H4 (cell line): ENCODE measurements at places on chromosomes 3 and 15.

GRCh38 chr15:44058126-44058525 lies 136.9 kb downstream of the FRMD5 start:
- DNase-seq, result peak; percentile 71

GRCh38 chr3:52270252-52270754 lies 8.1 kb downstream of the WDR82 start:
- DNase-seq, result no peak

DNA sequence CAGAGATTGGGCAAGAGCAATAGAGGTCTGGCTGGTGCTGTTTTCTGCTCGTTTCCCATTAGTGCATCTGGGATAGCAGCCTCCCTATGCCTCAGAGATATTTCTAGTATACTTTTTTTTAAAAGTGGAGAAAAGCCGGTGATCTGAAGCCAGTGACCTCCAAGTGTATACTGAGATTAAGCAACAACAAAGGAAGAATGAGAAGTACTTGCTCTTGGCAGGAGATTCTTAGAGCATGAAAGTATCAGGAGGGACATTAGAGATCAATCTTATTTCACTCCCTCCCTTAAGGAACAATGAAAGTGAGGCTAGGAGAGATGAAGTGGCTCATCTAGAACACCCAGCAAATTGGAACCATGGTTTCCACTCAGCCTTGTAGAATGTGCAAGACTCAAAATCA lies 423.3 kb downstream of the SOX2 start:
- no peak for DNase-seq

GRCh38 chr15:40578892-40579291 lies 9.8 kb downstream of the RPUSD2 start:
- DNase-seq, result no peak

- no peak for DNase-seq
Observed at GRCh38 chr15:22893881-22894280, 55.4 kb downstream of the NIPA2 start.

GRCh38 chr3:40490916-40491315 lies 14.0 kb downstream of the ZNF619 start:
- DNase-seq, result no peak

GRCh38 chr15:79027532-79028410 lies 62.8 kb downstream of the RASGRF1 start:
- no peak for DNase-seq

DNA sequence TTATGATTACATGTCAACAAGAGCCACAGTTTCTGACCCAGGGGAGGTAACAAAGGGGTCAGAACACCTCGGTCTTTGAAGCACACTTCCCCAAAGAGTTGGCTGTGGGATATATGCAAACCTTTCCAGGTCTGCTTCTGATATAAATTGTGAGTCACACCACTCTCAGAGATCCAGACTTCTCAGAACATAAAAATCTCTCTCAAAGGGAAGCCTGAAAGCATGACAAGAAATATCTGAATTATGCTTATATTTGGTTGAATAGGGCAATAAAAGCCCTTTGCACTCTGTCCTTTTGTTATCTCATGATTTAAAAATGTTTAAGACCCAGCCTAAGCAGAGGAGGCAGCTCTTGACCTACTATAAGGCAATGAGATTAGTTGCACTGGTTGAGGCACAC lies 56.8 kb downstream of the MYH15 start:
- no peak for DNase-seq

GRCh38 chr15:25182736-25183445 lies 228.1 kb downstream of the SNRPN start:
- DNase-seq, result no peak

DNA sequence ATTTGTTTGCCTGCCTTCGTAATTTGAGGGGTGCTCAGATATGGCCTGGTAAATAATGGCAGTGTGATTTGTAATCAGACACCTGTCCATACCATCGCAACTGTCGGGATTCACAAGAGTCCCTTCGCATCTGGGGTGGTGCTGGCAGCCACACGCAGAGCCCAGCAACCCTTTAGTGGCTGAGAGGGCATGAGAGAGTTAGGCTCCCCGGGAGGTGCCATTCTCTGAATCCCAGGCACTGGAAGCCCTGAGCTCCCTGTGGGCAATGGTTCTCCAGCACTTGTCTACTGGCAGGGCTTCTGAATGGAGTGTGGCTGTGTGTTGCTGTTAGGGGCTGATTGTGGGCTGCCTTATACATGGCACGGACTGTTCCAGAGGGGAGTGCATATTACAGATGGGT lies 230.1 kb downstream of the EBLN2 start:
- DNase-seq, result no peak

DNA sequence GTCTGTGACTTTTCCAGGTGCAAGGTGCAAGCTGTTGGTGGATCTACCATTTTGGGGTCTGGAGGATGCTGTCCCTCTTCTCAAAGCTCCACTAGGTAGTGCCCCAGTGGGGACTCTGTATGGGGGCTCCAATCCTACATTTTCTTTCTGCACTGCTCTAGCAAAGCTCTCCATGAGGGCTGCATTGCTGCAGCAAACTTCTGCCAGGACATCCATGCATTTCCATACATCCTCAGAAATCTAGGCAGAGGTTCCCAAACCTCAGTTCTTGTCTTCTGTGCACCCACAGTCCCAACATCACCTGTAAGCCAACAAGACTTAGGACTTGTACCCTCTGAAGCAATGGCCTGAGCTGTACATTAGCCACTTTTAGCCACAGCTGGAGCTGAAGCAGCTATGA lies 694.5 kb upstream of the BCHE start:
- DNase-seq, result no peak

- no peak for DNase-seq
Observed at GRCh38 chr15:22979238-22980188, 655 bp downstream of the CYFIP1 start.

- no peak for DNase-seq
Observed at GRCh38 chr3:179163503-179163902, 15.3 kb downstream of the PIK3CA start.

DNA sequence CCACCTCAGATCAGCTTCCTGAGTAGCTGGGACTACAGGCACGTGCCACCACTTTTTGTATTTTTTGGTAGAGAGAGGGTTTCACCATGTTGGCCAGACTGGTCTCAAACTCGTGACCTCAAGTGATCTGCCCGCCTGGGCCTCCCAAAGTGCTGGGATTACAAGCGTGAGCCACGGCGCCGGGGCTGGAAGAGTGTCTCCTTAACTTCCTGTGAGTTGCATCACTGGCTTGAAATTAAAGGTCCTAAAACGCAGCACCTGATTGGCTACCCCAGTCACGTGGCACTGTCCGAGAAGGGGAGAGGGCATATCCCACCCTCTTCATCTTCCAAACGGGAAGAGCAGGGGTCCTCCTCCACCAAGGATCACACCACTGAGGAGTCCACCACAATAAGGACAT lies 5.5 kb upstream of the FAM174B start:
- DNase-seq, result no peak

DNA sequence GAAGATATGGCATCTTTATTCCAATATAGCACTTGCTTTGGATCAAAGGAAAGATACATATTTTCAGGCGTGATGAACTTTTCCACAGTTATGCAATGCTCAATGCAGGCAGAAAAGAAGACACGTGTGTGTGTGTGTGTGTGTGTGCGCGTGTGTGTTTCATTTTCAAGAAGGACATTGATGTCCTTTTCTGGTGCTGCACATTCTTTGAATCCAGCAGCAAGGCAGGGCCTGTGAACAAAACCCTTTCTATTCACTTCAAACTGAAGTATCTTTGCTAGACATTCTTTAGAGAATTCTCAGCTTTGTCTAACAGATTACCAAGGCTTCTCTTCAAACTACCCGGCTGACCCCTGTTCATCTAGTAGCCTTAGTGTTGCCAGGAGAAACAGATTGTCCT lies 124.6 kb downstream of the CD47 start:
- DNase-seq, result no peak

DNA sequence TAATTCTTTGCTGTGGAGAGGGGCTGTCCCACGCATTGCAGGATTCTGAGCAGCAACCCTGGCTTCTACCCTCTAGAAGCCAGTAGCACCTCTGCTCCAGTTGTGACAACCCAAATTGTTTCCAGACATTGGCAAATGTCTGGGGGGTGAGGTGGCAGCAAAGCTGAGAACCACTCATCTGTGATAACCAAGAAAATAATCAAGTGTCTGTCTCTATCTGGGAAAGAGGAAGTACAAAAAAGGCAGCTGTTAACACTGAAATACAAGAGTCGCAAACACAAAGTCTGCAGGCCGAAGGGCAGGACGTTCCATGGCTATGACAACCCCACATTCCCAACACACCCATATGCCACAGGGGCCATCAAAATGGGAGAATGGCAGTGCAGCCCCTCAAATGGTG lies 42.2 kb upstream of the GNB5 start:
- no peak for DNase-seq

DNA sequence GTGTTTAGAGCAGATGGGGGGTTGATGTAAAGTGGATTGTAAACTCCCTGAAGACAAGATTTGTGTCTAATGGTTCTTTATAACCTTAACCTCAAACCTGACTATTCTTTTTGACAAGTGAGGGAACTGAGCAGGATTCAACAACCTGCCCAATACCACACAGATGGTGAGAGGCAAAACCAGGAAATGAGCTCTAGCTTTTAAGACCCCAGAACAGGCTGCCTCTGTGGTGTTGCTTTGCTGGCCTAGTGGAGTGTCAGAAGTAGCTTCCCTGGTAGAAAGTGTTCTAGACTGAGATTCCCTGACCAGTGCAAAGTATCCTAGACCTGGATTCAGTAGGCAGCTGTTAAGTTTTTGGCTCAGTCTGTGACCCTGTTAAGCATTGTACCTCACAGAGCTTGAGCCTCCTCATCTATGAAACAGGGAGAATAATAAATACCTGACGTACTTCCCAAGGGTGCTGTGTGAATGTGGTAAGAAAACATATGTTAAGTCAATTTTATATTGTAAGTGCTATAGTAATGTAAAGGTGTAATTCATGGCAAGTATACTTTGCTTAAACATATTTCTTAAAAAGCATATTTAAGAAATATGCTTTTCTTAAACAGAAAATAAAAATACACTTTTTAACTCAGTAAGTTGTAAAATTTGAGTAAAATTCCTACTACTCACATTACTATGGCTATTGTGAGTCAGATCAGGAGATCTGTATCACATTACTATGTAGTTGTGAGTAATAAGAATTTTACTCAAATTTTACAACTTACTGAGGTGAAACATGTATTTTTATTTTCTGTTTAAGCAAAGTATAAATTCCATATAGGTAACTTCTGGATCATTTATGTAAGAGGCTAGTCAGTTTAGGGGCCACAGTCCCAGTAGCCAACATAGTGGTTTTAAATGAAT lies 8.8 kb downstream of the GPR87 start:
- DNase-seq, result no peak

GRCh38 chr3:124779751-124780191 lies 49.5 kb downstream of the UMPS start:
- DNase-seq, result peak; percentile 73

GRCh38 chr3:42019953-42020260 lies 58.0 kb upstream of the ULK4 start:
- no peak for DNase-seq

GRCh38 chr3:165389064-165389463 lies 192.9 kb upstream of the SLITRK3 start:
- peak; percentile 14 for DNase-seq

- DNase-seq, result no peak
Observed at GRCh38 chr3:194278186-194278845, 72.8 kb downstream of the CPN2 start.

- no peak for DNase-seq
Observed at GRCh38 chr3:112759210-112759609, 87.5 kb downstream of the CD200R1L start.

- DNase-seq, result peak; percentile 73
Observed at GRCh38 chr3:16048435-16049318, 125.8 kb upstream of the GALNT15 start.

DNA sequence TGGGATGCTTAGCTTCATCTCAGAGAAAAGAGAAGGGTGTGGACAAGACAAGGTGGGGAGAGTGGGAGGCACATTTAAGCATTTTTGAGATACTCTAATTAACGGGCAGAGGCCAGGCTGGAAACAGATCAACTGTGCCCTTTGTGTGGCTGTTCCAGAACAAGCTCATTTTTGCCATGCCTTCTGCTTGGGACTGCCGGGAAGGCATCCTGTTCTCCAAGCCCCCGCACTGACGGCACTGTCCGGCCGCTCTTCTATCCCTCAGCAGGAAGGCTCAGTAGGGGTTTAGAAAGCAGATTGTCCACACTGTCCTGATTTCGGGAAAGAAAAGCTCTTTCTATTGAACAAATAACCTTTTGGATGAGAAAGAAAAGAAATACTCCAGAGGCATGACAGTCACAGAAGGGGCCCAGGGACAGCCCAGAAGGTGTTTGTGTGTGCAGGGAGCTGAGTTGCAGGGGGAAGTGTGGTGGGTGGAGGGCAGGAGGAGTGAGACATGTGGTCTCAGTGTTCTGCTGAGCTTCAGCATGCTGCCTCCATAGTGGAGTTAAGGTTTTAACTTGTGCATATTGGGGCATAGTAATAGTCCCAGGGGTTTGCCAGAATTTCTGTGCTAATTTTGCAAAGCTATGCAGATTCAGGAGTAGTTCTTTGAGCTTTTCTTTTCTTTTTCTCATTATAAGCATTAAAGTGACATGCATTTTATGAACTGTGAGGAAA lies 27.3 kb downstream of the SV2B start:
- DNase-seq, result no peak

DNA sequence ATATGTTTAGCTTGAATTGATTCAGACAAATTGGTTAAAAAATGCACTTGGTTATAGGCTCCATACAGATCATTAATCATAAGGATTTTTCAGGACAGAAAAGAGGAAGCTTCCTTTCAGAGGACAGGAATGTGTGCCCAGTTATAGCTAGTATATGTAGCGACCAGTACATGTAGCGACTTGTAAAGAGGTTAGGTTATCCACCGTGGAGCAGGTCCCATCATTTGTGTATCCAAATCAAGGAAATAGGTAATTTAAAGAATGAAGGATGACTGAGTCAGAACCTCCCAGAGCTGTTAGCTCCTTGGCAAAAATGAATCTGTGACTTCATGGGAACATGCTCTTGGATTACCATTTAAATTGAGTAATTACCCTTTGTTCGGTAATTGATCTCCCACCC lies 15.8 kb upstream of the P2RY12 start:
- DNase-seq, result no peak

- no peak for DNase-seq
Observed at GRCh38 chr15:64024172-64025050, 21.9 kb downstream of the DAPK2 start.
